Stimulated activated CD4-positive, alpha-beta T cell treated with anti-CD3 and anti-CD28 coated beads, Interleukin-1b, Interleukin-23, amount 100 ng/mL, for 1 hour (primary cell): ENCODE measurements at places on chromosomes 7 and 10.

DNA sequence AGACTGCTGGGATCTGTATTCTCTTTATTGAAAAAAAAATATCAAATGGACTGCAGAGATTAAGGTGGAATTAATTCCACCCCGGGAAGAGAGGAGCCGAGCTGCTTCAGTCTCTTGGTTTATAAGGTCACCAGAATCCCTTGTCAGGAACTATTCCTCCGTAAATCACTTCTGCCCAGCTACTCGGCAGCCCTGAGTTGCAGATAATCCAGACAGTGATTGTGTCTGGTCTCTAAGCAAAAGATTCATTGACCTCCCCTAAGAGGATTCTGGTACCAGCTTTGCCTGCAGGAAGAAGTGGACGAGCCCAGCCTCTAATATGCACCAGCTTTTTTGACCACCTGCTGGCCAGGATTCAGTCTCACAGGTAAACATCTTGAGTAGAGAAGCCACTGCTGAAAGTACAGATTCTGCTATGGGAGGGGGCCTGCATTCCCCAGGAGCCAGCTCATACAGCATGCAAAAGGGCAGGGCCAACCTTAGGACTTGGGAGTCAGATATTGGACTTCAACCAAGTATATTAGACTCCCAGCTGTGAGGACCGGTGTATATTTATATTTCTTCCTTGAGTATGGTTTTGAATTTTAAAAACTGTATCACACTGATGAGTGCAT is 27.1 kb upstream of the PLXNA4 start:
- no peak for DNase-seq

- DNase-seq: no peak
Measured at GRCh38 chr7:26670841-26671240, 193.5 kb downstream of the SKAP2 start.

DNA sequence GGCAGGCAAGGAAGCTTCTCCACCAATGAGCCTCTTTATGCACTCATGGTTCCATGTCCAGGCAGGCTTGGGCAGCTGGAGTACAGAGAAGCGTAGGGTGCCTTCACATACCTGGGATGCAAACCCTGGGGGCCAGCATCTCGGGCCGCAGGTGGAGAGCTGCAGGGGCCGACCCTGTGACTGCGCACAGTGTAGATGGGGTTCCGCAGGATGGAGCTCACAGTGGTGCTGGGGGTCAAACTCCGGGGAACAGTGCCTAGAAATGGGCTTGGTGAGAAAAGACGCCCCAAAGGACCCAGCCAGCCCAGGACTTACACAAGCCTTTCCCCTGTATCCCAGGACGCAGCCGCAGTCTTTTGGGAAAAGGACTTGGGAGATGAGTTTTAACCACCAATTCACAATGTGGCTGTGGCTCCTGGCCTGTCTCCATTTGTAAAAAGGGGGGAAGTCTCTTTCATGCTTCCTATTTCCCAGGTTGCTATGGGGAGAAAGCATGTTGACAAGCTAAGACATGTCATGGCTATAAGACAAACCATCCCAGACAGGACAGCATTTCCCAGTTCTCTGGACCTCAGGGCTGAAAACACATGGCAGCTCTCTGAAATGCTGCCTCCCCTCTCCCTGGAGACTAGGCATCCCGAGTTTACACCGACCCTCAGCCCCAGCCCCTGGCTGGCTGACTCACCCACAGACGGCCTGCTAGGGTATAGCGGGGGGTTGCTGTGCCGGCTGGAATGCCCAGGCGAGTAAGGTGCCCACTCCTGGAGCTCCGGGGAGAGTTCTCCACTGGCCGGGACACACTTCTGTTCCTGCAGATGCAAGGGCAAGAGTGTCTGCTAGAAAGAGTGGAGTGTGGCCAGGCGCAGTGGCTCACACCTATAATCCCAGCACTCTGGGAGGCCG is 107.1 kb downstream of the DLG5 start:
- DNase-seq: no peak

- no peak for DNase-seq
Measured at GRCh38 chr10:120632047-120632446, 175.0 kb downstream of the PLPP4 start.

DNA sequence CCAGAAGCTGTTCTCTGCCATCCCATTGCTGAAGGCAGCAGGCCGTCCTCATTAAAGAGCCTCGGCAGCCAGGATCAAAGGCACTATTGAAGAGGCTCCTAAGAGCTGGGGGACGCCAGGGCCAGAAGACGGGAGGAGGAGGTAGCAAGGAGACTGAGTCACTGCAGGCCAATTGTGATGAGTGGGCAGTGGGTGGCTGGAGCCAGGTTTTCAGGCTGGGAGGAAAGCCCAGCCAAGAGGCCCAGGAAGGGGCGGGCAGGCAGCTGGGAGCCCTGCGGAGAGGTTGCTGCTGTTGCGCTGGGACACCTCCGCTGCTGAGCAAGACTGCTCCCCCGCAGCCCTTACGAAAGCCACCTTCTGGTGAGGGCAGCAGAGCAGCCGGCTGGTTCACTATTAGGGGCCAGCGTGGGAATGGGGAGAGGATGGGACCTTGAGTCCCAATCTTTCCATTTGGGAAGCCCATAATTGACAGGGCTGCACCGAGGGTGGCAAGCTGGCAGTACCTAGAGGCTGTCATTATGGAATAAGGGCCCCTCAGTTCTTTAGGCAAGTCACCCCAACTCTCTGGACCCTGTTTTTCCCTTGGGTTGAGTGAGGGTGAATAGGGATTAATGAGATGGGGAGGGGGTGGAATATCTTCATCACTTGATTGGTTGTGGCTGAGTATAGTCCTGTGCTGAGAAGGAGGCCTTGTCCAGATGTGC is 48.4 kb downstream of the UNC5B start:
- no peak for DNase-seq

DNA sequence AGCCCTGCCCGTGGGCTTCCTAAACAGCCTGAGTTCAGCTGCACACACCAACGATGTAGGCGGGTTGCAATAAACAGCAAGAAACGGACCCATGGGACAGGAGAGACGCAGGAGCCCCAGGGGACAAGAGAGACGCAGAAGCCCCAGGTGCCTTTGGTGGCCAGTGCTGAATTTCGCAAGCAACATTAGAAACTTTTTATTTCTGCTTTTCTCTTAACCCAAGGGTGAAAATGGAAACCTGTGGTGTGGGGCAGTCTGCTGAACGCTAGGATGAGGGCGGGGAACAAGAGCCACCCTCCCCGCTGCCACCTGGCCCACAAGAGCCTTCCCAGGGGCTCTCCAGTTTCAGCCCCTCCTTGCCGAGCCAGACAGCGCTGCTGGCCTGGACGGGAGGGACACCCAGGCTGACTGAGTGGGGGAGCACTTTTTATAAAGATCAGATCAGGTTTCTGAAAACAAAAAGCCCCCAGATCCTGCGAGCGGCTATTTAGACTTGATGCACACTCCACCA is 20.0 kb upstream of the GPR146 start:
- no peak for DNase-seq

DNA sequence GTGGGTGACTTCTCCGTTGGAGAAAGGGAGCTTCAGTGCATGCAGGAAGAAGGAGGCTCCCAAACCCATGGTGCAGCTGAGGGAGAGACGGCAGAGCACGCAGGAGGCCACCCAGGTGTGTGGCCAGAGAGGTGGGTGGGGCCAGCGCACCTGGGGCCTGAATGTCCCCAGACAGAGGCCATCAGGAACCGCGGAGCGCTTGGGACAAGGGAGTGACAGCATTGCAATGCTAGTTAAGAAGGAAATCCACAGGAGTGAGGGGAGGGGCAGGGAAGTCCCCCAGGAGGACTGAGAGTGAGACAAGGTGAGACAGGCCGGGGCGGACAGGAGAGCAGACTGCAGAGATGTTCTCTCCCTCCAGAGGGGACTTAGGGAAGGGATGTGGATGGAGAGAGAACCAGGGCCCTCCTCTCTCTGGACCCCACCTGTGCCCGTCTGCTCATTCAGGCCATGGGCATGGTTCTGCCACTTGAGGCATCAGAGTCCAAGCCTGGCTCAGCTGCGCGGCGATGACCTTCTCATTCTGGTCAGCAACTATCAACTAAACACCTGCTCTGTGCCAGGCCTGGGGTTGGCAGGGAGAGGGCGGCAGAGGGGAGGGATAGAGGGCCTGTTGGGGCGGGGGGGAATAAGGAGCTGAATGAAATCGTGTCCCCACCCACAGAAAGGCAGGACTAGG is 69.4 kb upstream of the COL13A1 start:
- no peak for DNase-seq

GRCh38 chr7:72446591-72447462 is 34.7 kb upstream of the CALN1 start:
- DNase-seq: no peak

GRCh38 chr10:74104480-74104879 is 46.1 kb downstream of the AP3M1 start:
- no peak for DNase-seq
